Germinal center (tissue), 1 donor: ENCODE measurements at places on chromosomes 2 and 18.

GRCh38 chr2:118738524-118739308 lies 108.7 kb downstream of the EN1 start:
- DNase-seq, result no peak

- no peak for DNase-seq
Observed at GRCh38 chr2:219944866-219945265, 317.4 kb downstream of the SLC4A3 start.

DNA sequence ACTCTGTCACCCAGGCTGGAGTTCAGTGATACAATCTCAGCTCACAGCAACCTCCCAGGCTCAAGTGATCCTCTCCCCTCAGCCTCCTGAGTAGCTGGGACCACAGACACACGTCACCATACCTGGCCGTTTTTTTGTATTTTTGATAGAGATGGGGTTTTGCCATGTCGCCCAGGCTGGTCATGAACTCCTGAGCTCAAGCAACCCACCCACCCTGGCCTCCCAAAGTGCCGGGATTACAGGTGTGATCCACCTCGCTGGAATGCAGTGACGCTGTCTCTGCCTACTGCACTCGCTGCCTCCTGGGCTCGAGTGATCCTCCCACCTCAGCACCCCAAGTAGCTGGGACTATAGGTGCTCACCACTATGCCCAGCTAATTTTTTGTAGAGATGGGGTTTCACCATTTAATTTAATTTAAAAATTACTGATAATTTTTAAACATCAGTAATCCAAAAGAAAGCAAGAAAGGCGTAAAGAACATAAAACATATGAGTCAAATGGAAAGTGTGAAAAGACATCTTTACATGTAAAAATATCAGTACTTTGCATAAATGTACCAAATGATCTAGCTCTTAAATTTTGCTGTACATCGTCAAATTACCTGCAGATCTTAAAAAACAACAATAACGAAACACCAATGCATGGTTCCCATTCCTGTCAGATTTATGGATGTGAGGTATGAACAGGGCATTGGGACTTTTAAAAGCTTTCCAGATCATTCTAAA lies 2.8 kb upstream of the ZNF236 start:
- DNase-seq, result no peak

GRCh38 chr2:3265471-3265870 lies 112.1 kb downstream of the EIPR1 start:
- DNase-seq, result no peak

DNA sequence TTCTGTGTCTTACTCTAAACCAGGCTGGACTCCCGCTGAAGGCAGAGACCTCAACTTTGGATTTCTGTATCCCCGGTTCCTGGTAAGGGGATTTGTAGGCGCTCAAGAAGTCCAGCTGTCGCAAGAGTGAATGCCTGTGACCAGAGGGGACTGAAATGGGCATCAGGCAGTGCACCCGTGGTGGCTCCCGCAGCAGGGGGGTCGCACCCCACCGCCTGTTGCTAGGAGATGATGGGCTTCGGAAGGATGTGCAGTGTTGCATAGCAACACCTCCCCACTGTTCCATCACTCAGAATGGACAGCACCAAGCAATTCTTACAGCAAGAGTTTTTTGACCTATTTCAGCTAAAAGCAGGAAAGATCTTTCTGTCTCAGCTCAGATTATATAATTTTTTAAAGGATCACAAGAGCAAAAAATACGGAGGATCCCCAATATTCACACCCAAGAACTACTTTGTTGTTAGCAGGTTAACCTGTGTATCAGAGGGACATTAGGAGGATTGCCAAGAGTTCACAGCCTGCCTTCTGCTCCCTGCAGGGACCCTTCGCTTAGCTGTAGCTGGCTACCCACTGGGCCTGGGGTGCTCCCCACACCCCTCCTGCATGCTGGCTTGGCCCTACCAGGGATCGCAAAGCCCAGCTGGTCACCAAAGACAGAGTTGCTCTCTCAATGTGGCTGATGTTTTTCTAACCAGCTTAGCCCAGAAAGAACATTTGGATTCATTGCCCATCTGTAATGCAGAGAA lies 63.8 kb downstream of the SOWAHC start:
- DNase-seq, result no peak
